ENCODE measurements at places on chromosomes 3 and 15.

DNA sequence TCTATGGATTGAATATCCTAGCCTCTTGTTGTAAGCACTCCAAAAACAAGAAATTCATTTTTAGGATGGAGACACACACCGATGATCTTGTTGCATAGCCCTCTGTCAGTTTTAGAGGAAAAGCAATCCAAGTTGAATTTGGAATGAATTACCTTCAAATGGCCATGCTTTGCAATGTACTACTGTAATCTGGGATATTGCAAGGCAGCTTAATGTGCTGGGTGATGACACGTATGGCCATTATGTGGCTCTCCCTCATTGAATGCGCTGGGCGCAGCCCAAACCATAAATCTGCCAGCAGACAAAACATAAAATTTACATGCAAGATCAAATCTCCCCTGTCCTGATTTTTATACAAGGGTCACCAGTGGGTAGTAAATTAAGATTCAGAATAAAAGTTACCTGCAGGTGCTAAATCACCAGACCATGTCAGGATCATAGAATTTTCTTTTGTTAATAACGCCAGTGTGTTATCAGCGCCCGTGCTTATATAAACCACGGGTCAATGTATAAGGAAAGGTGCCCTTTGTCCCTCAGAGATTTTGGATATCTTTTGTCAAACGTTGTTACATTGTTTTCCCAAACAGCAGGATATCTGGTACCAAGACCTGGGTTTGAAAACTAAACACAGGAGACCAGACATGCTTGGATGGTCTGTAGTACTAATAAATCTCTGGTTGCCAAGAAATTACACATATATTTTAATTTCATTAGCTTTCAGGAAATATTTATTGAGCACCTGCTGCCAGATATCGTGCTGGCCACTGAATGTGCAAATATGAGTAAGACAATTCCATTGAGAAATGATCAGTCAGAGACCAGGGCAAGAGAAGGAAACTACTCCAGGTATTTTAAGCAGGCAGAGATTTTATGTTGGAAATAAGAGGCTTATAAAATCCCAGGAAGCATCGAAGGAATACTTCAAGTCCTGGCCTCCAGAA, 237.1 kb downstream of the EBLN2 start:
- DNase-seq, result no peak

GRCh38 chr3:160381470-160381869, 17.6 kb downstream of the IFT80 start:
- DNase-seq, result no peak

DNA sequence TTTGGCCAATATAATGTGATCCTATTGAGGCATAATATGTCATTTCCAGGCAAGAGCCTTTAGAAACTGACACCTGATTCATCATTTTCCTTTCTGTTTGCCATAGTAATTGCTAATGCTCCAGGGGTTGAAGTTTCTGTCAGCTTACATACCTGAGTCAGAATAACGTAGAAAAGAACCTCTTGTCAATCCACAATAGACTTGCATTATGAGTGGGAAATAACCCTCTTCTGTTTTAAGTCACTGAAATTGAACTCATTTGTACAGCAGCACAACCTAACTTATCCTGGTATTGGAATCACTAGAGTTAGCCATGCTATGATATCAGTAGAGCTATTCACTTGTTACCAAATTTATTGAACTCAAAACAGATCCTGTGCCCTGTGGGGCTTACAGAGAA, 101.7 kb upstream of the TP63 start:
- DNase-seq, result no peak

DNA sequence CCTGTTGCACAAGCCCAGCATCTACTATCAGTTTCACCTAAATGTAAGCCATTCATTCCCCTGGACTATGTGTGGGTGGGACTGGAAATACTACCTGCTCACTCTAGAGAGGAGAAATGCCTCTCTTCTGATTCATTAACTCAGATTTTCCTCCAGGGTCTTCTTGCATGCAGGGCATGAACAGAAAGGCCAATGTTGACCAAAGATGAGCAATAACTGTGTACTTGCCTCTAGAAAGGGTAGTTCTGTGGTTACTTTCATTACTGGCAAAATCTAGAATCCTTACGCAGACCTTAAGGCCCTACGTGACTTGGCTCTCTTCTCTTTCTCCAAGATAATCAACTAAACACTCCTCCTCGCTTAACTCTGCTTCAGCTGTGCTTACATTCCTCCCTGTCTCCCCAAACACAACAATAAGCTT, 81.4 kb upstream of the PSMD6 start:
- DNase-seq, result no peak

- DNase-seq, result no peak
Measured at GRCh38 chr3:30664459-30664858, 58.1 kb downstream of the TGFBR2 start.

DNA sequence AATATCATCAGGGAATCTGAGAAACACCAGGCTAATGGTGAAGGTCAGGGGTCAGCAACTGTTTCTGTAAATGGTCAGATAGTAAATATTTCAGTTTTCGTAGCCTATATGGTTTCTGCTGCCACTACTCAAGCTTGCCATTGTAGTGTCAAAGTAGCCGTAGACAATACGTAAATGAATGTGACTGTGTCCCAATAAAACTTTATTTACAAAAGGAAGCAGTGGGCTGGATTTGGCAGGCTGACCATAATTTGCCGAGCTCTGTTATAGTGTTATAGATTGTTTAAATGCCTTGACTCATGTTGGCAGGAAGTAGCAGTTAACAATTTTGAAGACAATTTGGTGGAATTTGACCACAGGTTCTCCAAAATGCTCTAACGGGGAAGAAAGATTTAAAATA, 548.2 kb downstream of the FOXP1 start:
- no peak for DNase-seq

GRCh38 chr15:69794645-69795469, 302.9 kb downstream of the TLE3 start:
- DNase-seq, result no peak

- DNase-seq, result no peak
Measured at GRCh38 chr15:84859144-84859543, 25.3 kb upstream of the SLC28A1 start.

GRCh38 chr3:142961539-142961938, 1.9 kb downstream of the PAQR9 start:
- DNase-seq, result no peak

DNA sequence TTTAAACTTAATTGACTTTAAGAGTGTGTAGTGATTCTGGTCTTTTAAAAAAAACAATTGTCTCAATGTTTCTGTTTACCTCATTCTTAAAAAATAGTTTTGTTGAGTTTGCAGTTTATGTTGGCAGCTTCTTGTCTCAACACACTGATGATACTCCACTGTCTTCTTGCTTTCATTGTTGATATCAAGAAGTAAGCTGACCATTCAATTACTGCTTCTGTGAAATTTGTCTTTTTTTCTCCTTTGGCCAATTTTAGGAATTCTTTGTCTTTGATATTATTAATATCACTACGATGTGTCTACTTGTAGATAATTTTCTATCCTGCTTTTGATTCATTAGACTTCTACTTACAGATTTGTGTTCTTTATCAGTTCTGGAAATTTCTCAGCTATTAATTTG, 31.4 kb downstream of the PAK2 start:
- DNase-seq, result no peak

DNA sequence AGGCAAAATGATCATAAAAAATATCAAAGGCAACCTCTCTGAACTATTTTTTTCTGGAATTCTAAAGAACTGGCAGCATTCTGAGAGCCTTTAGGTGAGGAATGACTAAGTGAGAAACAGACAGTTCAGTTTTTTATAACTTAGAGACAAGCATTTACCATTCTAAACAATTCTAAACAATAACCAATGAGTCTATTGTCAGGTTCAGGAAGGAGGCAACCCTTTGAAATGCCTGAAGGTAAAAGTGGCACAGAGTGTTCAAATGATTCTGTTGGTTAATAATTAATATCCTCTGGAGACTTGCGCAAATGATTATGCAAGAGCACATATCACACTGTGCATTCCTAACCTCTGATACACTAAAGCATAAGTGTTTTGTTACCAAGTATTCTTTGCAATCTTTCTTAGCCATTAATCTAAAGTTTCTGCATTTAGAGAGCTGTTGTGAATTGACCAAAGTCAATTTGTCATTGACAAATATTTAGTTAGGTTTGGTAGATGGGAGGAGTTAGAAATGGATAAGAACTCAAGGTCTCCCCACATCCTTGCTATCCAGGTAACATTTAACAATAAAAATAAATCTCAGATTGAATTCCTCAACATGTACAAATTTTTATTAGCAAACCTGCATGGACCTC, 9.2 kb upstream of the TGFBR2 start:
- DNase-seq, result no peak

DNA sequence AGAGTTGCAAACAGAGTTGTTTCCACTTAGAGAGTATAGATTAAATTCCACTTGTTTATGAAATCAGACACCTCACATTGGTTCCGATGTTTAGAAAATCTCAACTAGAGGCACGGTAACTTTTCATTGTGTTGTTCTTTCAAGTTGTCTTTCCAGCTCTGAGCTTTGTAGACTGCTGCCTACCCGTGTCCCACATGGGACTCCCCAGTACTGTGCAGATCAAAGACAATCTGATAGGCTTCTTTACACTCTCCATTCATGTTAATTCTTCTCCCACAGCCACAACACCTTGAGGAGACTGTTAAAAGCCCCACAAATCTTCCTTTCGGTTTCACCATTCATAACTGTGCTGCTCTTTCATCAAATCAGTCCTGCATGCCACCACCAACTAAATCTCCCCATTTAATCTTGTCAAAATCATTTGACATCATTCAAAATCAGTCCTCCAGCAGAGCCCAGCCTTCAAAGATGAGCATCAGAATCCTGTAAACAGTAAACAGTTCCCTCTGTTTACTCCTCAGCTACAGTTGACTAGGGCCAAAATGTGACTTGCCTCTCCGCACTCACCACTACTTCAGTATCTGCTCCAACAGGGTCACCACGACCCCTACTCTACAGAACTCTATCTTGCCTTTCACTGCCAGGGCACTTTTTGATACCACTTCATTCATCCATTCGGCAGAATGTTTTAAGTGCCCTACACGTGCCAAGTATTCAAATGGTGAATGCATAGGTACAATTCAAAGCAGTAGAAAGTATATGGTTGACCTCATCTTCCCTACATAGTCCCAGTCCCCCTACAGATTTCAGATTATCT, 8.3 kb downstream of the ANXA2 start:
- no peak for DNase-seq

- no peak for DNase-seq
Measured at GRCh38 chr15:63887630-63888029, 53.9 kb upstream of the HERC1 start.

DNA sequence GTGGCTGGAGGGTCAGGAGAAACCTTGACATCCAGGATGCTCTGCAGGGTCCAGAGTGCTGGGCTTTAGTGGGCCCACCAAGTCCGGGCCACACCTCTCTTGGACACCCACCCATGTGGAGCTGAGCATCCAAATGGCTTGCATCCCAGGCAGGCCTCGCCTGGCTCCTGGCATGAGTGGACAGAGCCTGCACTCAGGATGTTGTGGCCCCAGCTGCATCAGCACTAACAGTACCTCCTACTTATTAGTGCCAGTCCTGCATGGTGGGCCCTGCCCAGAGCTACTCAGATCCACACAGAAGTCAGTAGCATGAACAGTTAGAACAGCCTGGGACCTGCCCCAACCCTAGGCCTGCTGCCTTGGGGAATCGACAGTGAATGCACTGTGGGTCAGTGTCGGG, 42.2 kb upstream of the MRPS22 start:
- DNase-seq, result no peak

DNA sequence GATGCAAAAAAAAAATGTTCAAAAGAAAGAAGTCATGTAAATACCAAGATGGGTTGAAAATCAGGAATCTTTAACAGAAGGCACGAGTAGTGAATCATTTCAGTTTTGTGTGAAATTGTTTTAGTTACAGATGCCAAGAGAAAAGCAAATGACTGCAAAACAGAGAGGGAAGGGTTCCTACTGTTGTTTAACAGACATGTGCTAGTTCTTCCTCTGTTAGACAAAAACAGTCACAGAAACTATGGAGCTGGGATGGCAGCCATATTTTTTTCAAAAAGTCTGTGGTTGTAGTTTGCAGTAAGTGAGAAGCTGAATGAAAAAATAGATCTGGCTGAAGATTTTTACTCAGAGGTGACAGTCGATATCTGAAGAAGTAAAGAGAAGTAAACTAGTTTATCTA, 511.9 kb downstream of the ZIC1 start:
- no peak for DNase-seq

GRCh38 chr3:14358426-14359211, 43.8 kb upstream of the SLC6A6 start:
- no peak for DNase-seq

- DNase-seq, result peak; percentile 70
Measured at GRCh38 chr15:90529371-90530249, at the start of gene CRTC3. Gene CRTC3 (plus strand): TSS chr15:90529923. CDS start chr15:90530072, 149 bp downstream.

- DNase-seq, result no peak
Measured at GRCh38 chr3:40216471-40216870, 93.0 kb upstream of the EIF1B start.

GRCh38 chr3:42729404-42730145, 27.0 kb upstream of the HHATL start:
- DNase-seq, result no peak

Measured in natural killer cell treated with Interleukin-12 subunit alpha and Interleukin-12 subunit beta and Interleukin-15 and Interleukin-18, amount 100 ng/mL, for 72 hours (primary cell).